Stimulated activated CD4-positive, alpha-beta T cell treated with anti-CD3 and anti-CD28 coated beads, TNF-alpha, amount 100 ng/mL, for 4 hours (primary cell): ENCODE measurements at places on chromosomes 4 and X.

GRCh38 chr4:57314636-57315035 is 204.5 kb upstream of the IGFBP7 start:
- DNase-seq, result no peak

DNA sequence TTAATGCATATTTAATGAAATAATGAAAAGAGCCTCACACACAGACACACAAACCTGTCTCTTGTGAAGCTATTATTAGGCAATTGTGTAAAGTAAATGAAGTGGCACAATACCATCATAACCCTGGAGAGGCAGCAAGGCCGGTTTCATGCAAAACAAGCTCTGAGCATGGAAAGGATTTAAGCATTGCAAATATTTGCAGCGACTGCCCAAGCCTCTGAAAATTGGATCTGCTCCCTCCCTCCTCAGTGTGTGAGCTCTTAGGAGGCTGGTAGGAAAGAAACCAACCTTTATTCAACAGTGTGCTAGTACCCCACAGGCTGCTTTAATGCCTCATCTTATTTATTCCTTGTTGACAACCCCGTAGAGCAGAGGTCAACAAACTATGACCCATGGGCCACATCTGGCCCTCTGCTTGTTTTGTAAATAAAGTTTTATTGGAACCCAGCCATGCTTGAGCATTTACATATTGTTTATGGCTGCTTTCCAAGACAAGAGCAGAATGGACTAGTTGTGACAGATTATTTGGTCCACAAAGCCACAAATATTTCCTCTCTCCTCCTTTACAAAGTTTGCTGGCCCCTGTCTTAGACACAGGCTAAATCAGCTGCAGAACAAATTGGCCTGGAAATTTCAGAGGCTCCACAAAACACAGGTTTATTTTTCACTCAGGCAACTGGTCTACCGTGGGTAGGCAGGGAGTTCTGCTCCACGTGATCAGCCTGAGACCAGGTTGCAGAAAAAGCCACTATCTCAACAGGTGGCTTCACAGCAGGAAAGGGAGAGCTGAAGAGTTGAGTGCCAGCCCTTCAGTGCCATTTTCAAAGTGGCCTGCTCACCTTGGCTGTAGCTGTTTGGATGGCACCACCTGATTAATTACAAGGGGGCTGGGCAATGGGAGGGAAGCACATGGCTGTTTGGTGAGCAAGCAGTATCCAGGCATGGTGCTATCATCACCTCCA is 16.8 kb downstream of the RS1 start:
- DNase-seq, result no peak

GRCh38 chrX:39320165-39320564 is 518.9 kb downstream of the MID1IP1 start:
- DNase-seq, result no peak

GRCh38 chrX:16658284-16658683 is 8.3 kb downstream of the S100G start:
- DNase-seq, result no peak

DNA sequence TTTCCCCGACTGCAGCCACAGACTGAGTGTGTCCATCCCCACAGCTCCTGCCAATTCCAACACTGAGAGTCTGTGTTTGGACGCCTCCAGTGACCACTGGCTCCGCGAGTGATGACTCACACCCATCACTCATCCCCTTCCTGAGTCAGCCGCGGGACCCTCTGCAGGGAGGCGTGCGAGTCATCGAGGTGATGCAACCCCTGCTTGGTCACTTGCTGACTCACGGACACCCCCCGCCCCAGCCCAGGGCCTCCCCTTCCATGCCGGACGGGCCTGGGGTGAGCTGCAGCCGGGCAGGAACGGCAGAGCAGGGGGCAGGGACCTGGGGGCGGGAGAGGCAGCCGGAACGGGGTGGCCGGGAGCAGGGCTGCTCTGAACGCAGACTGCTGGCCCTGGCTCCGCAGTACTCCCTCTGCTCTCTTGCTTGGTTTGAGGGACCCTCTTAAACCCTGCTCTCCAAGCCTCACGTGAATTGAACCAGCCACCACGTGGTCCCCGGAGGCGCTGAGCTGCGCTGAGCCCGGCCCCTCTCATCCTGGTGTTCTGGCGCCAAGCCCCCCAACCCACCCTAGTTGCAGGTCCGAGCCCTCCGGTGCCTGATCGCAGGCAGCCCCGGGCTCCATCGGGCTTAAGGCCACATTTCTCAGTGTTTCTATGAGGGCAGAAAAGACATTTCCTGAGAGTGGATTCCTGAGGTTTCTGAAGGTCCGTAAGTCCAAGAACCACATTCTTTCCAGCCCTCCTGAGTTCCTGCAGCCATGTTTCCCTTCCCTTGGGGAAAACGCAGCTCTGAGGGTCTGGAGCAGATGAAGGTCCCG is 32.4 kb downstream of the FGFRL1 start:
- no peak for DNase-seq

DNA sequence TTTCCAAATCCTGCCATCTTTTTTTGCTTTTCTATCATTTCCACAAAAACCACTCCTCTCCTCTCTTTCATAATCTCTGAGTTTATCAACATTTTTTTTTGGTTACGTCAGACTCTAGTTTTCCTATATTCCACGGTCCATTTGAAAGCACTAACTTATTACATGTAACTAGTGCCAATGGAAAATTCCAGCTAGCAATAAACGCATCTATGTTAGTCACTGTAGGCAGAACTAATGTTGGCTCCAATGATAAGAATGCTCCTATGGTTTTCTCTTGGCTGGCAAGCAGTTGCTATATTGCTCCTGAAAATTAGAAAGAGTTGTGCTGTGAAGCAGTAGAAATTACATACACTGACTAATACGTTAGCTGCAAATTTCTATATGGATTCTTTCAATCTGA is 634.6 kb upstream of the FTHL17 start:
- no peak for DNase-seq

DNA sequence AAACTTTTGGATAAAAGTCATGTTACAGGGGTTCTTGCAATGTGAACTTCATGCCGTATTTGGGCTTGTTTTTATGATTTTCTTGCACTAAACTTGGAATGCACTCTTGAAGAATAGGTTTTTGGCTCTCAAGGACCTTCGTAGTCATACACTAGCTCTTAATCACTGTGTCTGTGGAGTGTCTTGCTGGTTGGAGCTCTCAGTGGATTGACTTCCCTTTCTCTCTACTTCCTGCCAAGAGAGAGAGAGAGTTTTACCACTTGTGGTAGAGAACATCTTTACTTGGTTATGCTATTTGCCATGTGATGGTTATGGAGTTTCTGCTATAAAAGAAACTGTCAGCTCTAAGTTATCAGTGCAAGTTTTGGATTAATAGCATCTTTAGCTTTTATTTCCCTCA is 112.4 kb downstream of the BMPR1B start:
- no peak for DNase-seq

DNA sequence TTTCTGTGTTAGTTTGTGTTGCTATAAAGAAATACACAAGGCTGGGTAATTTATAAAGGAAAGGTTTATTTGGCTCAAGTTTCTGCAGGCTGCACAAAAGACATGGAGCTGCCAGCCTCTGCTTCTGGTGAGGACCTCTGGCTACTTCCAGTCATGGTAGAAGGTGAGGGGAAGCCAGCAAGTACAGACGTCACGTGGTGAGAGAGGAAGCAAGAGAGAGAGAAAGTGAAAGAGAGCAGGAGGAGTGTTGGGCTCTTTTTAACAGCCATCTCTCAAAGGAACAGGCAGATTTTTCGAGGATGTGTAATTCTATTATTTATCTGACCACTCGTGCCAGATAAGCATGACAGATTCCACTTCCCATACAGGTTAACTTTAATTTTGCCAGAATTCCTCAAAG is 1199.1 kb downstream of the ADGRL3 start:
- DNase-seq, result no peak

DNA sequence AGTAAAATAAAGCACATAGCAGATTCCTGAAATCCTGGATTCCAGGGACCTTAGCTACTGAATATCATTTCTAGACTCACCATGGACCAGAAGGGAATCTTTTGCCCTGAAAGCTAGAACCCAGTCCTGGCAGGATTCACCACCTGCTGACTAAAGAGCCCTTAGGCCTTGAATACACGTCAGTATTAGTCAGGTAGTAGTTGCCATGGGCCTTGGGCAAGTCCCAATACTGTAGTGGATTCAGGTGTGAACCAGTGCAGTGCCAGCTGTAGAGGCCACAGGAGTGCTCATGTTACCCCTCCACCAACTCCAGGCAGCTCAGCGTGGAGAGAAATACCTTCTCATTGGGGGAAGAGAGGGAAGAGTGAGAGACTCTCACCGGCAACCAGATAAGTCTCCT is 64.1 kb upstream of the UBQLN2 start:
- no peak for DNase-seq

- no peak for DNase-seq
Measured at GRCh38 chr4:164731827-164732474, 22.0 kb upstream of the SMIM31 start.

GRCh38 chrX:130165703-130166502 is at the start of gene AIFM1:
Gene AIFM1, minus strand, starts transcription at chrX:130165841. Its CDS starts 185 bp downstream, at chrX:130165656.
- peak; percentile 70 for DNase-seq

GRCh38 chrX:12496343-12496742 is 294.9 kb upstream of the PRPS2 start:
- DNase-seq, result no peak

- no peak for DNase-seq
Measured at GRCh38 chr4:87465739-87466366, 43.5 kb downstream of the NUDT9 start.

DNA sequence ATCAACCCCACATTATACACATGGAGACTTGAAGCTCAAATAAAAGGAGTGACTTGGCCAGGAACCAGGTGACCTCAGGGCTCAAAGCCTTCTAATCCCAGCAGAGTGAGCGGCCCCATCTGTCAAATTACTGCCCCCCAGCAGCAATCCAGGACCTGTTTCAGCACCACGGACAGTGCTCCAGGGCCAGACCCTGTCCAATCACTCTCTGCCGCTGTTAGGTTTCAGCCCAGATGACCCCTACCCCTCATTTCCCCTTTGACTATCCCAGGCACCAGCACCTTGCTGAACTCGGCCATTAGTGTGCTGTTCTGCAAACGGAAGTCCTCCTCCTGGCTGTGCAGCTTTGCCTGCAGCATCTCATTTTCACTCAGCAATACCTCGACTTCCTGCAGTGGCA is 5.1 kb downstream of the GRIPAP1 start:
- DNase-seq, result no peak

DNA sequence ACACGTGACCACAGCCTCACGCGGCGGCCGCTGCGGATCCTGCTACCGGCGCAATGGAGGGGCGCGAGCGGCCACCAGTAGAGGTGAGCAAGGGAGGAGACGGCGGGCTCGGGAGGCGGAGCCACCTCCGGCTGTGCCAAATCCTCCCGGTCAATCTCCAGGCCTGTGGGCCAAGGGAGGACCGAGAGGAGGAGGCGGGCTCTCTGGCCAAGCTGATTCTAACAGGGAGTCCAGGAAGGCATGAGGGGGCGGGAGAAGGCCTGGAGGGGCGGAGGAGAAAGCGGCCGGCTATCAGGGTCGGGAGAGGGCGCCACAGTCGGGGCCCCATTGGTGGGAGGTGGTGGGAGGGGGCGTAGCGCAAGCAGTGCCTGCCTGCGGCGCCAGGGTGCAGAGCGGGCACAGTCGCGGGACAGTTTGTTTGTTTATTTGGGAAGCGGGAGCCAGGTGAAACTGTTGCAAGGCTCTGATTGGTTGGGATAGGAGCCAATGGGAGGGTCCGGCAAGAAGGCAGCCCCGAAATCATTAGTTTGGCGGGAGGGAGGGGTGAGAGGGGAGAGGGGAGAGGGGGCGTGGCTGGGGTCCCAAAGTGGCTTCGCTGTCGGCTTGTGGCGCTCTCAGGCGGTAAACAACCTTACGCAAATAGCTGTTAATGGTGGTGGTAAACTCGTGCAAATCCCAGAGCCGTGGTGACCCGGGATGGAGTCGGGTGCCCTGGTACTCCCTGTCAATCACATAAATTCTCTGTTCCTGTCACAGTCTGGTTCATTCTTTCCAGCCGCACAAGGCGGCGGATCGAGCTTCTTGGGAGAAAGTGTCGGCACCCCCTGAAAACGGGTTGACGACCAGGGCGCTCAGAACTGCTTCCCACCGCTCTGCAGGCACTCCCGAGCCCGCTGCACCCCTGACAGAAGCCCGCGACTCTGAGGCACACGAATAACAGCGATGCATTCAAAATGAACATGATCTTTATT is at the start of gene IRS4:
TSS of gene IRS4 (minus strand) at position 55 of the 971 bp plus-strand sequence.
- no peak for DNase-seq

DNA sequence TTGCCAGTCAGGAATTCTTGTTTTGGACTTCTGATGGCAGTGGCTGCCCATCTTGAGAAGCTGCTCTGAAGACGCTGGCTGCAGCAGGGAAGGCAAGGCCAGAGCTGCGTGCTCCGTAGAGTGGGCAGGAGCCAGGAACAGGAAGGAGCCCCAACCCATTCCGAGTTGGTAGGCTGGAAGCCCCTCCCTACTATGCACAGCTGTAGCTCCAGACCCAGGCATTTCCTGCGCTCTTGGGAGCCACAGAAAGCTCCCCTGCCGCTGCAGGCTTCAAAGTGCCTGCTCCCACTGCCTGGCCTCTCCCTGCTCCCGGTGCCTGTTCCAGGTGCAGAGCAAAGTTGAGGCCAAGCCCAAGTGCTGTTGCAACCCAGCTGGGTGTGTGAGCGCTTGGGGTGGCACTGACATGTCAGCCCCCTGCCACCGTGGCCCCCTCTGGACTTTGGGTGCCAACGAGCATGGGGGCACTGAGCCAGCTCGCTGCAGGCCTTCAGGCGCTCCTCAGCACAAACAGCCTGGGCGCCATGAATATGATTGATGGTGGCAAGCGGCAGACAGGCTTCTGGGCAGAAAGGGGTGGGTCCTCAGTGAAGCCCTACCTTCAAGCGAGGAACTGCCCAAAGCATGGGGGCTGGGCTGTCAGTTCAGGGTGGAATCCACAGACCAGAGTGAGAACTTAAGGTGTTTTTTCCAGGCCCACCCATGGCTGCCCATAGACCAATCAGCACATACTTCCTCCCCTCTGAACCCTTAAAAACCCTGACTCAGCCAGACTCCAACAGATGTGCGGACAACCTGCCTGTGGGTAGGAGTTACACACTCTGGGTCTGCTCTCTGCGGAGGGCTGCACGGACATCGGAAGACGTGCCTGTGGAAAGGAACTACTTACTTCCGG is 677.2 kb upstream of the INTU start:
- DNase-seq, result no peak

GRCh38 chr4:38572793-38573192 is 91.2 kb upstream of the KLF3 start:
- no peak for DNase-seq

- no peak for DNase-seq
Measured at GRCh38 chr4:54446581-54446980, 211.2 kb upstream of the KIT start.

- DNase-seq, result no peak
Measured at GRCh38 chr4:151356510-151356909, 31.1 kb upstream of the SH3D19 start.

DNA sequence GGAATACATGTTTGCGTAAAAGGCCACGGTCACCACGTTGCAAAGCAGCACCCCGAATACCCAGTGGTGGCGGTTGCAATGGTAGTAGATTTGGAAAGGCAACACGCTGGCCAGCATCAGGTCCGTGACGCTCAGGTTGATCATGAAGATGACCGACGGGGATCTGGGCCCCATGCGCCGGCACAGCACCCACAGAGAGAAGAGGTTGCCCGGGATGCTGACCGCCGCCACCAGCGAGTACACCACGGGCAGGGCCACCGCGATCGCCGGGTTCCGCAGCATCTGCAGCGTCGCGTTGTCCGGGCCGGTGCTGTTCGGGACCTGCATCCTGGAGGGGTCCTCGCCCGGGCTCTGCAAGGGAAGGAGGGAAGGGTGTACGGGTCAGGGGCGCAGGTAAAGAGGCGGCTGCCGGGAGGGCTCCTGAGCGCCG is 13.5 kb upstream of the ASMTL start:
- DNase-seq, result no peak

GRCh38 chrX:7435822-7436221 is 287.9 kb upstream of the PUDP start:
- DNase-seq, result no peak
